K562 (cell line): ENCODE measurements at places on chromosomes 6 and 20.
A peak's percentile ranks its signal among the peaks of the same experiment; 100 is the strongest.

DNA sequence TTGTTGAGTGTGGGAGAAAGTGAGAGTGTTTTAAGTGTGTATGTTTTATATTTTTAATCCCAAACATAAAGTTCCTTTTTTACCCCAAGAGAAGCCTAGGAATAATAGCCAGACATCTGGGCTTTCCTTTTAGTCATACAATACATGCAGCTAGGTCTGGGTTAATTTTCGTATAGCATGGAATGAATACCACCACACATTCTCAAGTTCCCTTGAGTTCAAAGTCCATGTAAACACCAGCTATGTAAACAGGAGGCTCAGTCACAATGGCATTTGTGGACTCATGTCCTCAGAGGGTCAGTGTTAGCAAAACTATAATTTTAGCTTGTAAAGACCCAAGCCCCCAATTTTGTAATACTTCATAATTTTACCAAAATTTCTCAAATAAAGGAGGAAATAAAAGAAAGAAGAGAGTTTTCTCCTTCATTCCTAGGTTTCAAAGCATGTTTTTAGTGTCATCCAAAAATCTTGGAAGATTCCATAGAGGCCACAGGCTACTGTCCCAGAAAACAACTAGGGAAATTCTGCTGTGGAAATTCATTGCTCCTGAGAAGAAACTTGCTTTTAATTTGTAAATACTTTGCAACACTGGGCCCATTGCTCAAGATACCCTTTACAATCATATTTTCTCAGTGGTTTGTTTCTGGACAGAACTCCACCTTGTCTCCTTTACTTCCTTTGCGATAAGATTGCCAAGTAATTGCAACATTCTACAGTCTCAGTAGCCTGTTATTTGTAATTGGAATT, 671.2 kb downstream of the COL12A1 start:
- no peak for DNase-seq

GRCh38 chr6:125094563-125094962, 59.0 kb upstream of the TPD52L1 start:
- DNase-seq: no peak

DNA sequence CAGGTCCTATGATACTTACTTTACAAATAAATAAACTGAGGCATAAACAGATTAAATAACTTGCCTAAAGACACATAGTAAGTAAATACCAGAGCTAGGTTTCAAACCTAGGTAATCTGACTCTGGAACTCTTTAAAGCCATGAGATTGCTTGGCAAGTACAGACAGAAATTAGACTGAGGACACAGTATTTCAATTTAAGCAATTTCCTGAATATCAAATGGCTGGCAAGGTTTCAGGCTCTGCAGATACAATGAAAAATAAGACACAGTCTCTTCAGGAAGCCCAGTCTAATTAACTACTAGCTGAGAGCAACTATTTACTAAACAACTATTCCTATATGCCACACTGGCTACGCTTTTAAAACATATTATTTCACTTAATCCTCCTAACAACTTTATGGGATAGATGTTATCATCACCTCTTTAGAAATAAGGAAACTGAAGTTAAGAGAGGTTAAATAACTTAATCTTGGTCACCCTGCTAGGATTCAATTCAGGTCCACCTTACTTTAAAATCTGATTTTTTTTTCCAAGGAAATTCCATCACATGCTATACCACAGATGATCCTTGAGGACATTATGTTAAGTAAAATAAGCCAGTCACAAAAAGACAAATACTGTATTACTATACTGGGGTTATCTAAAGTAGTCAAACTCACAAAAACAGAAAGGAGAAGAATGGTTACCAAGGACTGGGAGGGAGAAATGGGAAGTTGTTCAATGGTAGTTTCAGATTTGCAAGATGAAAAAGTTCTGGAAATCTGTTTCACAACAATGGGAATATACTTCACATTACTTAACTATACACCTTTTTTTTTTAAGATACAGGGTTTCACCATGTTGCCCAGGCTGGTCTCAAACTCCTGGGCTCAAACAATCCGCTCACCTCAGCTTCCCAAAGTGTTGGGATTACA, 4.1 kb downstream of the TRPC4AP start:
- DNase-seq: no peak

DNA sequence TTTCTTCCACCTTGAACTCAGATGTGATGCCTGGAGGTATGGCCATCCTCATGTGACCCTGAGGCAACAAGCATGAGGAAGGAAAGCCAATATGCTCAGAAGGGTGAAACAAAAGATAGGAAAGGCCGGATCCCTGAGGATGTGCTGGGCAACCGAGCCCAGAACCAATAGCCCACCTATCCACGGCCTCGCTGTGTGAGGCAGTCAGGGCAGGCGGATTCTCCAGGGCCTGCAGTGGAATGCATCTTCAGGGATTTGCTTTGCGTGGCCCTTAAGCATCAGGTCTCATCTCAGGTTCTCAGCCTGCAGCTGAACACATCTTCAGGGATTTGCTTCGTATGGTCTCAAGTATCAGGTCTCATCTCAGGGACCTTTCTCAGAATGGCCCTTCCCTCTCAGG, 139.8 kb downstream of the ANKRD60 start:
- DNase-seq: no peak

- no peak for DNase-seq
Measured at GRCh38 chr6:110270165-110270564, 88.0 kb downstream of the METTL24 start.

- no peak for DNase-seq
Measured at GRCh38 chr6:13304101-13304500, 24.2 kb downstream of the TBC1D7 start.

DNA sequence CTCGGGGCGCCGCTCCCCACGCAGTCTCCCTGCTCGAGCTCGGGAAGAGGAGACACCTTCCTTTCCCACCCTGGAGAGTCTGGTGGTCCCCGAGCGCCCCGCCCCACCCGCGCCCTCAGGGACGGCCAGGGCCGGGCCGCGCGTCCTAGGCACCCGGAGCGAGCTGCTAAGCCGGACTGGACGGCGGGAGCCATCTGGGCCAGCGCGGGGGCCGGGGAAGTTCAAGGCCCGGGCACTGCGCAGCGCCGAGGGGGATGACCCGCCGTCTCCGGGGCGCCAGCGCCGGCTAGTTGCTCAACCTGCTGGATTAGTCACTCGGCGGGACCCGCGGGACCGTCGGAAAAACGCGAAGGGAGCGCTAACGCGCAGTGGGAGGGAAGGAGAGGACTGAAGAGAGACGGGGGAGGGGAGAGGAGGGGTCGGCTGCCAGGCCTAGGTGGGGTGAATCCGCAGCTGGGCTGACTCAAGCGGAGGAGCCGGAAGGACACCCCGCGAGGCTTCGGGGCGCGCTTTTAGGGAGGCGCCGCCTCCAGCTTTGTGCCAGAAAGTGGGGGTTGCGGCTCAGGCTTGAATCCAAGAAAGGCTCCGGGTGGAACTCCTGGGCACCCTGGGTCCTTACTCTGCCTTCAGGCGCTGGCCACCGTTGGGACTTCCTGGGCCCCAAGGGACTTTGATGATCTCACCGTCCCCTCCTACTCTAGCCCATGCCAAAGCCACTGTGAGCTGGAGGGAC, 75.7 kb upstream of the FOXP4 start:
- DNase-seq: no peak

DNA sequence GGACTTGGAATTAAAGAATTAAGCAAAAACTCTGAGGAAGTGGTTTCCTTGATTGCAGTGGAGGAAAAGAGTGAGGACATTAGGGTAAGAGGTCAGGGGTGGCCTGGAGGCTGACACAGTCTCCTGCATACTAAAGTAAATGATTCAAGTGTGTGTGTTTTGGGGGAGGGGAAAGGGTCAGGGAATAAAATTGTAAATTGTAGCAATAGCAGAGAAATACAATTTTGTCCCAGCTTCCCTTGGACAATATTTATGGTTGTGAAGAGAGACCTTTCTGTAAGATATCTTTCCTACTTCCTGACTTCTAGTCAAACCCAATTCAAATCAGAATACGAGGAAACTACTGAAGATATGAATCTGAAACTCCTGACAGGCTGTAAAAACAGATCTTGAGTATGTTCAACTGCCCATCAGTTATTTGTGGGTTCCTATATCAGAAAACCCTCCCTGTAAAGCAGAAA, 143.4 kb upstream of the HMGN3 start:
- DNase-seq: peak; percentile 13

DNA sequence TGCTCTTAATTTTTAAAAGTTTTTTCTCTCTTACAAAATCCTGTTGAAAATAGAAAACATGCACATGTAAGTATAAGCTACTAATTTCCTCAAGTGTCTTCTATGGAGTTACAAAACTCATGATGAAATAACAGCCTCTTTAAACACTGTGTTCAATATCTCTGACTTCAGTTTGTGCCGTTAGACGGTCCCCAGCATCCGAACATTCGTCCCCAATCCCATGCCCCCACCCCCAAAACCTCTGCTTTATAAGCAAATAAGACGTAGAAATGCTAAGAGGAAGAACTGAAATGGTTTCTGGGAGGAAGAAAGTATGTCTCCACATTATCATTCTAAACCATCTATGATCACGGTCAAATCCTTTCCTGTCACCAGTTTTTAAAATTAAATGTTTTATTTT, 31.7 kb upstream of the MYB start:
- no peak for DNase-seq

DNA sequence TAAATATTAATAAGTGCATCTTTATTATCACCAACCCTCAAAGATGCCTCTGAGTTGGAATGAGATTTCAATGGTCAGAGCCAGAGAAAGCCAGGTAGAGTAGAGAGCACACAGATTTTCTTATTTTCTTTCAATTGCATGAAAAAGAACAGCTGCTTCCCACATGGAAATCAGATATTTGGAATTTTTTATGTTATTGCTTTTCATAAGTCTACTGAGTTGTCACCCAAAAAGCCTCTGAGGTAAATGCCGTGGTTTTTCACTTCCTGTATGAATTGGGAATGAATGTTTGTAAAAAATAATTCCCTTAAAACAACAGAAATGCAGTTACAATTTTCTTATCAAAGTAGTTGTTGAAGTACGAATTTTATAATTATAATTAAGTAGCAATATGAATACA, 563.1 kb downstream of the RFPL4B start:
- DNase-seq: no peak

DNA sequence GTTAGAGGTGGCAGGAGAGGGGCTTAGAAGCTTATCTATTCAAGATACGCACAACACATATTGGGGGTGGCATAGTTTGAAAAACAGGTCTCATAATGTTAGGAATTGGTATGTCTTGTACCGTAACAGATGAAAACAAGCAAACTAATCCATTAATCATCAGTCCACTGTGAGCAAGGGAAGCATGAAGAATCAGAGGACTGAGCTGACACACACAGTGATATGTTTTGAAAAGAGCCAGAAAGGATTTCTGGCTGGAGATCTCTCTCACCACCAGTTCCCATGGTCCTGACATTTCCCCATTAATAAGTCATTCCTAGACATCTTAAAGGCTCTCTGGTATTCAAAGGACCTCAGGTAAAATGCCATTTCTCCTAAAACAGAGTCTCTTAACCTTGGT, 158.8 kb upstream of the PHACTR1 start:
- no peak for DNase-seq

GRCh38 chr6:9704989-9705388, 709.9 kb downstream of the TFAP2A start:
- DNase-seq: no peak

DNA sequence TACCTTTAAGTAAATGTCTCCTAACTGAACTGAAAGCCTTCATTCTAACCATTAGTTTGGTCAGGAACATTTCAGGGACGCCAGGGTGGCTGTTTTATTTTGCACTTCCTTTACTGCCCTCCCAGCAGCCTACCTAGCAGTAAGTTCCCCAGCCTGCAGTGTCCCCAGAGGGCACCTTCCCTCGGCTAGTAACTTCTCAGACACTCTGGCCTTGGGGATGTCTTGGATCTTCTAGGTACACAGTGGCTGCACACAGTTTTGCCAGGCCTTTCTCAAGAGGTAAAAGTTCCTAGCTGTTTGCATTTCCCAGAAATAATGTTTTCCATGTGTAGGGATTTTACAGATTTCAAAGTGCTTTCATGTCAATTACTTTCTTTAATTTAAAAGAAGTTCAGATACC, 378 bp upstream of the LAMA2 start:
- no peak for DNase-seq

GRCh38 chr6:165090242-165090641, 219.2 kb downstream of the C6orf118 start:
- DNase-seq: no peak

DNA sequence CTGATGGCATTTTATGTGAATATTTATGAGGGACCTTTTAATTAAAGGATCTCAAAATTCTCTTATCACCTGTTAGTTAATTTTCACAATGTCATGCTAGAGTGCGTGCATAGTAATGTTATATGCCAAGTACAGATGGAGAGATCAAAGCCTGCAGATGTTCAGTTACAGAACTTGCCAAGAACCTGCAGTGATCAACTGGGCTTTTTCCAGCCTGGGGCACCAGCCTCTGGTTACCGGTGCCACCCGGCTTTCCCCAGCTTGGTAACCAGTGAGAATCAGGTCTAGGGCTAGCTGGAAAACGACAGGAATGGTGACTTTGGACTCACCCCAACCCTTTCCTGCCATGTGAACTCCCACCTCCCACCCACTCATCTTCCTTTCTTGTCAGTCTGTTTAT, 91.8 kb downstream of the CAP2 start:
- no peak for DNase-seq

DNA sequence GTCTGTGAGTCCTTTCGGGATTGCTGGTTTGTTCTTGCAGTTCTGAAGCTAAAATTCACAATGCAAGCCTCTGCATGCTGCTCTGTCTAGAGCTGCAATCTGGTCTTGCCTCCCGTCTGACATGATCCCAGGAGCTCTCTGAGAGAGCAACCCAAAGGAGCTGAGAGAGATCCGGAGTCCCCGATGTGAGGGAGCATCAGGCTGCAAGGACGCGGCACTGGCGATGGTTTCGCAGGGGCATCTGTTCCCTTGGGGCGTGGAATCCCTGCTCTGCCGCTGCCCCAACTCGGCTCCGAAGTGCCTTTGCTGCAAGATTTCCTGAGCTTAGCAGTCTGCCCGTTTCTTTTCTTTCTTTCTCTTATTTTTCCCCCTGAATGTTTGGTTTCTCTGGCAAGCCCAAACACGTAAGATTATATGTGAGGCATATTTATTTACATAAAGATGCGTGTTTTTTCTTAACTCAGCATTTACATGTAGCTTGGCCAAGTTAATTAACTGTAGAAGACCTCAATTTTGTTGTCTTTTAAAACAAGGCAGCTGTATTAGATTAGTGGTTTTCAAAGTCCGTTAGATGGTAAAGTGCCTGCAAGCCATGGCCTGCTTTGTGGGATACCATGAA, 873.0 kb downstream of the KIF16B start:
- no peak for DNase-seq

DNA sequence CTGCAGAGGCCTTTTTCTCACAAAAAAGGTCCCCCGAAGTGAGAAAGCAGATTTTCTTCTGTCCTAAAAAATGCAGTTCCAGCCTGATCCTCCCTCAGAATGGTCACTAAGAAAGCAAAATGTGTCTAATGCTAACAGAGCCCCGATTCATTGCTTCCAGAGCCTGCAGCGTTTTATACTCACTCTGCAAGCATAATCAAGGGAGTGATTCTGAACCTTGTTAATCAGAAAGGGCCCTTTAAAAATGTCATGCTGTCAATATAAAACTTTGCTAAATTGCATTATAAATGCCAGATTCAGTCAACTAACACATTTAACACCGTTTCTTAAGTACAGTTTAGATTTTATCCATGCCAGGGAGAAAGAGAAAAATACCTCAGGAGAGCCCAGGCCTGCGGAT, 202.8 kb downstream of the CD83 start:
- no peak for DNase-seq
